ENCODE measurements at places on chromosomes 13 and 19.

- no peak for DNase-seq
Measured at GRCh38 chr13:103371271-103371670, 305.1 kb upstream of the SLC10A2 start.

- no peak for DNase-seq
Measured at GRCh38 chr13:80006940-80007339, 334.0 kb downstream of the SPRY2 start.

DNA sequence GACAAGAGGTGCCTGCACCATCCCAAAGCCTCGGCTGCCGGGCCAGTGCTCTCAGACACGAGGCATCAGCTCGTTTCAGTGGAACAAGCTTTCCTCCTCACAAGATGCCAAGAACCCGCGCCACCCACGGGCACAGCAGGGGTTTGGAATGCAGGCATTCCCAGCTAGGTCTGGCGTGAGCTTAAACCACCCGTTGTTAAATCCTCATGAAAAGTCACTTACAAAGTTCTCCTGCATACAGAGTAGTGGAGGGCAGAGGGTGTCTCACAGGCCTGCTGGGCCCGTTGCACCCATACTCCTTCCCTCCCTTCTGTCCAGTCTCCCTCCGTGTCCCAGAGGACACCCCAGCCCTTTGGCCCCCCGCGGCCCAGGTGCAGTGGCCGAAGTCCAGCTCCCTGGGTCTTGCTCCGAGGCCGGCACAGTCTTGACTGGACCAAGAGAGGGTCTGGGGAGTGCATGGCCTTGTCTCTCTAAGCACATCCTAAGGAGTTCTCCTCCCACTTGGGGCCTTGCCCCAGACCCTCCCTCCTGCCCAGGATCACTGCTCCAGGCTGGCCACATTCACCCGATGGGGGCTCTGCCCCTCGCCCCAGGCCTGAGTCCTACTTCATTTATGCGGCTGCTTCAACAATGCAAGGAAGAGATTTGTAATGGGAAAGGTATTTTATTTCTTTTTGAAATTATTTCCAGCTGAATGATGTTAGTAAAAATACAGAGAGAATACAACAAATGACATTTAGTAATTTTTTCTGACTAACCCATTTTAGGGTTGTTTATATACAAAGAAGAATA, 35.2 kb upstream of the GRTP1 start:
- no peak for DNase-seq

DNA sequence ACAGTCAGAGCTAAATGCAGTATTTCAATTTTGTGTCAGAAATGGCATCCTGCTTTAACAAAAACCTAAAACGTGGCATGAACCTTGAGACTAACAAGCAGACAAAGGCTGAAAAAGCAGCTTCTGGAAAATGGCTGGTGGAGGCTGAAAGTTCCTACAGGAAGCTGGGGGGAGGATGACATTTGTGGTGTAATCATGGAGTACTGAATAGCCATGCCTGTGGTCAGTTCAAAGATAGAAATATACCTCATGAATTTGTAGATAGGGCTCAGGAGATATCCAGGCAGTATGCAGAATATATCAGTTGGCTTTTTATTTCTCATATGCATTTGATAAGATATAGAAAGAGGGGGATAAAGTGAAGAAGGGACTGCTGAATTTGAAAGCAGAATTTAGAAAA, 181.7 kb downstream of the UQCRFS1 start:
- no peak for DNase-seq

GRCh38 chr13:88925954-88926353, 1254.8 kb downstream of the SLITRK5 start:
- DNase-seq: no peak

DNA sequence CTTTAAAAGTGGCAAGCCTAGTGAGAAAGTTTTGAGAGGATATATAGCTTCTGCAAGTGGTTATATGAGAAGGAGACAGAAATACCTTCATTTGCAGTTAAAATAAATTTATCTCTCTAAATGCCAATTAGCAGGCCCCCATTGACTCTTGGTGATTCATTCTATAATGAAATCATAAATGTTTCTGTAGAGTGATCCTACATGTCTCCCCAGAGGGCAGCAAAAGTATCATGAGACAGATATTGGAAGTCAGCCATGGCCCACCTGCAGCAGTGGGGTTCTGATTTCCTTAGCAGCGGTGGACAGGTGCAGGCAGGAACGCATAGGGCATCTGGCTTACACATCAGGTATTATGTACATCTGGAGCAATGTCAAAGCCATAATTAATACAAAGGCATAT, 385.4 kb upstream of the SLC10A2 start:
- DNase-seq: no peak

DNA sequence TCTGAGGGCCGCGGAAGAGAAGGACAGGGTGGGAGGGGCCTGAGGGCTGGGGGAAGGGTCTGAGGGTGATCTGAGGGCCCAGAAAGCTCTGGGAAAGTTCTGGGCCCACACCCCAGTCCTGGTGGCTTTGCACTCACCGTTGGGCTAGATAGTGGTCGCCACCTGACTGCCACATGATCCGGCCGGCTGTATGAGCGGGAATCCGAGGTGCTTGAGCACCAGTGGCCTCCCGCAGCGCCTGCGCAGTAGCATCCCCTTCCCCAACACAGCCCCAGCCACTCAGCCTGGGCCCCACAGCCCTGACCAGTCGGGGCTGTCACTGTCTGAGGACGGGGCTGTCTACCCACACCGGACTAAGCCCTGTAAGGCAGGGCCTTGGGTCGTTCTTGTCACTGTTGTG, 15.0 kb downstream of the PRODH2 start:
- no peak for DNase-seq

Data from DND-41 (cell line).